ENCODE measurements at places on chromosomes 6 and 20. TPM values are rescaled to one million over a fixed set of nuclear protein-coding genes. Genes with fewer than 3 reads are reported as not detected.
A peak's percentile ranks its signal among the peaks of the same experiment; 100 is the strongest.

- H3K36me3 ChIP-seq, result no peaks in the 10 kb centered on the region
- peaks cover 43% of the 10 kb centered on the region for H3K4me1 ChIP-seq
- H3K27me3 ChIP-seq, result no peaks in the 10 kb centered on the region
- peak overlapping the region; percentile 65 for H3K27ac ChIP-seq
- no peak overlapping the region for H3K4me3 ChIP-seq
Observed at GRCh38 chr6:148407372-148407771, 64.7 kb downstream of the SASH1 start.

- no peaks in the 10 kb centered on the region for H3K27me3 ChIP-seq
- no peak overlapping the region for H3K27ac ChIP-seq
- H3K36me3 ChIP-seq, result peaks cover 5% of the 10 kb centered on the region
Observed at GRCh38 chr6:24492475-24492874, 2.3 kb upstream of the ALDH5A1 start.

GRCh38 chr6:109024784-109025183 lies 69.9 kb downstream of the SESN1 start:
- DNase-seq, result peak; percentile 26
- H3K4me3 ChIP-seq, result no peak overlapping the region
- H3K27me3 ChIP-seq, result no peaks in the 10 kb centered on the region
- H3K4me1 ChIP-seq, result peaks cover 63% of the 10 kb centered on the region
- H3K27ac ChIP-seq, result no peak overlapping the region

GRCh38 chr6:19934996-19935591 lies 97.9 kb downstream of the ID4 start:
- peaks cover 5% of the 10 kb centered on the region for H3K27me3 ChIP-seq
- H3K36me3 ChIP-seq, result no peaks in the 10 kb centered on the region
- no peak overlapping the region for H3K27ac ChIP-seq
- H3K4me3 ChIP-seq, result no peak overlapping the region
- no peak for DNase-seq

DNA sequence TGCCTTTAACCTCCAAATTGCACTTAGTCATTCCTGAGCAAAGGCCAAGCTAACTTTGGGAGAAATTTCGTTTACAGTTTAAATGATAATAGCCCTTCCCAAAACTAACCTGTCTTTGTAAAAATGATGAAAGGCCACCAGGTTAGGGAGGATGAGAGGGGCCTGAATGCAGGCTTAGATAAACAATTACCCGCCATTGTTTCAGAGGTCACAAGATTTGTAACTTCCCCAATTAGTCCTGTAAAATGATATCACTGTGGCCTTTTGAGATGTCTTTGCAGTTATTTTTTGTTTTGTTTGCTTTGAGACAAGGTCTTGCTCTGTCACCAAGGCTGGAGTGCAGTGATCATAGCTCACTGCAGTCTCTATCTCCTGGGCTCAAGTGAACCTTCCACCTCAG lies 26.3 kb downstream of the GNL1 start:
- H3K4me3 ChIP-seq, result no peak overlapping the region
- H3K27ac ChIP-seq, result no peak overlapping the region
- no peaks in the 10 kb centered on the region for H3K27me3 ChIP-seq
- peaks cover 6% of the 10 kb centered on the region for H3K4me1 ChIP-seq
- no peaks in the 10 kb centered on the region for H3K36me3 ChIP-seq

DNA sequence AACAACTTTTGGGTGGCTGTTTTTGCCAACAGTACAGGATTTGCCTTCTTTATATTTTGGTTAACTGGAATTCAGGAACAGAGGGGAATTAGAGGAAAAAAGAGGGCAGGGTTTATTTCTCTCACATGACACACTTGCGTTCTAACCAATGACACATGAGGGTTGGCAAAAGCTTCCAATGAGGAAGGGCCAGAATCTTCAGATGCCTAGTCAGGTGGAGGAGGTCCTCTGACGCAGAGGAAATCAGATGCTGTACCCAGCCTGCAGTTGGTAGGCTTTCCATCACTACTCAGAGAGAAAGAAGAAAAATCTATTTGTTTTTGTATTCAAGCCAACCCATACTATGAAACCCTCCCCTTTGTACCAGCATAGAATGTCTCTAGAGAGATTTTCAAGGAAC lies 20.8 kb downstream of the TM9SF4 start:
- H3K27ac ChIP-seq, result no peak overlapping the region
- H3K27me3 ChIP-seq, result no peaks in the 10 kb centered on the region
- H3K4me3 ChIP-seq, result no peak overlapping the region
- peaks cover 15% of the 10 kb centered on the region for H3K4me1 ChIP-seq

GRCh38 chr6:52576392-52577021 lies 353 bp downstream of the TRAM2 start:
- peak overlapping the region; percentile 88 for H3K4me3 ChIP-seq
- H3K27me3 ChIP-seq, result no peaks in the 10 kb centered on the region
- H3K27ac ChIP-seq, result peak overlapping the region; percentile 99

- H3K27me3 ChIP-seq, result no peaks in the 10 kb centered on the region
- H3K27ac ChIP-seq, result no peak overlapping the region
- H3K4me3 ChIP-seq, result no peak overlapping the region
- H3K4me1 ChIP-seq, result no peaks in the 10 kb centered on the region
- no peak for DNase-seq
Observed at GRCh38 chr6:85417336-85417735, 32.5 kb upstream of the NT5E start.

GRCh38 chr6:17630511-17631073 lies 30.5 kb downstream of the FAM8A1 start:
- no peaks in the 10 kb centered on the region for H3K27me3 ChIP-seq
- no peak for DNase-seq
- no peak overlapping the region for H3K27ac ChIP-seq
- peaks cover 51% of the 10 kb centered on the region for H3K36me3 ChIP-seq
- H3K4me3 ChIP-seq, result no peak overlapping the region

- DNase-seq, result no peak
- H3K27me3 ChIP-seq, result peaks cover 10% of the 10 kb centered on the region
- no peaks in the 10 kb centered on the region for H3K4me1 ChIP-seq
Observed at GRCh38 chr6:117616391-117617209, 14.3 kb upstream of the GOPC start.

GRCh38 chr6:101614774-101615173 lies 221.3 kb downstream of the GRIK2 start:
- DNase-seq, result no peak
- H3K4me3 ChIP-seq, result no peak overlapping the region
- no peaks in the 10 kb centered on the region for H3K36me3 ChIP-seq
- no peaks in the 10 kb centered on the region for H3K4me1 ChIP-seq
- no peaks in the 10 kb centered on the region for H3K27me3 ChIP-seq

DNA sequence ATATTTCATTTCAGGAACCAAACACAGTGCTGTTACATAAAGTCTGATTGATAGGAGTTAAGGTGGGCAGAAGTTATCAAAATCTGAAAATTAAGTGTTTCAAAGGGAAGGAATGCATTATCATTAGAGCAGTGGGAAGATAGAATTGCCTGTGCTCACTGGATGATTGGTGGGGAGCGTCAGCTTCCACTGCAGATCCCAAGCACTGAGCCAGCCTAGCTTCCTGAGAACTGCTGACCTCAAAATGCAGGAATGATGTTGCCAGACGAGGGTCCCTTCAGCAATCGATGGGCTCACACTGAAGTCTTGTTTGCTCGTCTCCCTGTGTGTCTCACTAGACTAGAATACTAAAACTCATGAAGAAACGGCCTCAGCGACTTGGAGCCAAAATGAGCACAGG lies 110.0 kb upstream of the PHACTR1 start:
- H3K27ac ChIP-seq, result no peak overlapping the region
- H3K27me3 ChIP-seq, result no peaks in the 10 kb centered on the region
- DNase-seq, result no peak

ZC2HC1B gene
- total RNA-seq, result not detected

MAP1LC3A gene
- total RNA-seq, result 110 TPM

EYA4 gene
- 15.4 TPM for total RNA-seq

Measured in left ventricle myocardium inferior (tissue), 1 donor.